A549 treated with CORT108297 at 1 μM for 4 hours (cell line): ENCODE measurements at places on chromosomes 12 and 14. TPM values are rescaled to one million over a fixed set of nuclear protein-coding genes. Genes with fewer than 3 reads are reported as not detected.

The FRMD6 gene
- 28.0 to 38.8 TPM (median 30.5 TPM) in 5 replicates for total RNA-seq

The DNAJC22 gene
- total RNA-seq, result 18.1 to 23.3 TPM (median 19.4 TPM) in 5 replicates

The P2RX2 gene
- total RNA-seq, result not detected in 5 replicates

The CYP46A1 gene
- total RNA-seq, result 0.09 to 0.22 TPM (median 0.15 TPM) in 5 replicates

The NINJ2 gene
- total RNA-seq, result 0.30 to 0.89 TPM (median 0.71 TPM) in 5 replicates

The KRT72 gene
- total RNA-seq, result 0.05 TPM in 1 of 5 replicates, not detected in the others

The CLEC7A gene
- total RNA-seq, result not detected in 5 replicates

The OR6C6 gene
- not detected in 5 replicates for total RNA-seq

The ABCC9 gene
- total RNA-seq, result 0.01 to 0.02 TPM in 2 of 5 replicates, not detected in the others

The PZP gene
- not detected in 5 replicates for total RNA-seq

The EIF2S3B gene
- total RNA-seq, result 0.53 to 0.88 TPM (median 0.65 TPM) in 5 replicates

The SERPINA1 gene
- total RNA-seq, result 0.54 to 0.88 TPM (median 0.67 TPM) in 5 replicates

The CCDC184 gene
- total RNA-seq, result 3.1 to 4.2 TPM (median 4.1 TPM) in 5 replicates

The PLEKHD1 gene
- 0.02 to 0.04 TPM (median 0.03 TPM) in 3 of 5 replicates, not detected in the others for total RNA-seq

The OR10P1 gene
- total RNA-seq, result not detected in 5 replicates

The SOCS4 gene
- 8.3 to 11.5 TPM (median 9.0 TPM) in 5 replicates for total RNA-seq

The SMCO2 gene
- 0.10 to 0.34 TPM (median 0.25 TPM) in 4 of 5 replicates, not detected in the other for total RNA-seq

The C1QL4 gene
- total RNA-seq, result 3.9 to 6.6 TPM (median 5.7 TPM) in 5 replicates

The DPPA3 gene
- total RNA-seq, result not detected in 5 replicates

The MIPOL1 gene
- 2.6 to 3.6 TPM (median 3.0 TPM) in 5 replicates for total RNA-seq

The CCDC198 gene
- total RNA-seq, result 2.4 to 3.8 TPM (median 2.6 TPM) in 5 replicates

The TMTC1 gene
- 0.02 to 0.16 TPM (median 0.06 TPM) in 5 replicates for total RNA-seq

The PTGDR gene
- not detected in 5 replicates for total RNA-seq

The CLECL1 gene
- total RNA-seq, result not detected in 5 replicates

The C12orf54 gene
- total RNA-seq, result not detected in 5 replicates

The PA2G4 gene
- 281 to 362 TPM (median 303 TPM) in 5 replicates for total RNA-seq

The SLC4A8 gene
- 0.82 to 1.6 TPM (median 1.2 TPM) in 5 replicates for total RNA-seq

The SMCO3 gene
- total RNA-seq, result 0.04 TPM in 1 of 5 replicates, not detected in the others

The GLT8D2 gene
- 0.25 to 0.35 TPM (median 0.28 TPM) in 5 replicates for total RNA-seq

The PLCZ1 gene
- not detected in 5 replicates for total RNA-seq

The EML5 gene
- total RNA-seq, result 0.47 to 0.76 TPM (median 0.63 TPM) in 5 replicates

The HNRNPA1 gene
- total RNA-seq, result 1,424 to 2,667 TPM (median 1,537 TPM) in 5 replicates

The ARHGAP5 gene
- total RNA-seq, result 35.6 to 55.1 TPM (median 48.9 TPM) in 5 replicates

The LRTM2 gene
- total RNA-seq, result 0.07 to 0.10 TPM in 2 of 5 replicates, not detected in the others

The PTGER2 gene
- 1.6 to 2.5 TPM (median 1.8 TPM) in 5 replicates for total RNA-seq

The C12orf43 gene
- 23.7 to 25.2 TPM (median 24.7 TPM) in 5 replicates for total RNA-seq

The SLC5A8 gene
- total RNA-seq, result not detected in 5 replicates

The SLC2A13 gene
- total RNA-seq, result 2.6 to 4.2 TPM (median 3.9 TPM) in 5 replicates

The LRFN5 gene
- total RNA-seq, result not detected in 5 replicates

The MUCL1 gene
- total RNA-seq, result not detected in 5 replicates

The SYNDIG1L gene
- total RNA-seq, result 0.05 TPM in 1 of 5 replicates, not detected in the others

The KRT74 gene
- total RNA-seq, result not detected in 5 replicates

The MYL2 gene
- 0.13 to 0.24 TPM (median 0.16 TPM) in 4 of 5 replicates, not detected in the other for total RNA-seq

The KLHDC1 gene
- 0.17 to 0.46 TPM (median 0.36 TPM) in 5 replicates for total RNA-seq

The FGF23 gene
- not detected in 5 replicates for total RNA-seq
